ENCODE measurements at places on chromosomes 1 and 21.
A peak's percentile ranks its signal among the peaks of the same experiment; 100 is the strongest.

- no peak for DNase-seq
These were observed 123.0 kb downstream of the DYRK1A start for GRCh38 chr21:37489553-37489952.

DNA sequence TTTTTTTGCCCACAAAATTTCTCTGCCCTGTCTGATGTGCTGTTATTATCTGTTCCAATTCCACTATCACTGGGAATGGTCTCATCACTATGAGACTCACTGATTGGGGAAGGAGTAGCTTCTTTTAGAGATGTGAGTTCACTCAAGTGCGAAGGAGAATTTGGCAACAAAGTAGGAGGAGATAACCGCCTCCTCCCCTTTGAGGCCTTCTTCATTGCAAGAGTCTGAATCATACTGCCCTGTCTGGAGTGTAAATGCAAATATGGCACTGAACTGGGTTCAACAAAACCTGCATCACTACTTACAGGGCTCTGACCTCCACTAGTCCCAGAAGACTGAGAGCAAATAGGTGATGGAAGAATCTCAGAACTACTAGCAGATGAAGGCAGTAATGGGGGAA, 83.4 kb downstream of the ASH1L start:
- no peak for DNase-seq

- DNase-seq = no peak
These were observed 429.8 kb upstream of the C1orf87 start for GRCh38 chr1:60503266-60503925.

DNA sequence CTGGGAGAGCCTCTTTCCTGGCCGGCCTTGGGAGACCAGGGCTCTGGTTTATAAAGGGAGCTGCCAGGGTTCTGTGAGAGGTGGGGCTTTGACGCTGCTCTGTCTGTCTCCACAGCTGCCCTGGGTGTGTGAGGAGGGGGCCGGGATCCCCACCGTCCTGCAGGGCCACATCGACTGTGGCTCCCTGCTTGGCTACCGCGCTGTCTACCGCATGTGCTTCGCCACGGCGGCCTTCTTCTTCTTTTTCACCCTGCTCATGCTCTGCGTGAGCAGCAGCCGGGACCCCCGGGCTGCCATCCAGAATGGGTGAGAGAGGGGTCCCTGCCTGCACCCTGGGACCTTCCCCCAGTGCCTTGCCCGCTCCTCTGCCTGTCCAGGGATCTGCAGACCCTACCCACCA, 11.6 kb downstream of the SERINC2 start:
- DNase-seq = no peak

- no peak for DNase-seq
These were observed 33.2 kb downstream of the AHDC1 start for GRCh38 chr1:27570784-27571183.

DNA sequence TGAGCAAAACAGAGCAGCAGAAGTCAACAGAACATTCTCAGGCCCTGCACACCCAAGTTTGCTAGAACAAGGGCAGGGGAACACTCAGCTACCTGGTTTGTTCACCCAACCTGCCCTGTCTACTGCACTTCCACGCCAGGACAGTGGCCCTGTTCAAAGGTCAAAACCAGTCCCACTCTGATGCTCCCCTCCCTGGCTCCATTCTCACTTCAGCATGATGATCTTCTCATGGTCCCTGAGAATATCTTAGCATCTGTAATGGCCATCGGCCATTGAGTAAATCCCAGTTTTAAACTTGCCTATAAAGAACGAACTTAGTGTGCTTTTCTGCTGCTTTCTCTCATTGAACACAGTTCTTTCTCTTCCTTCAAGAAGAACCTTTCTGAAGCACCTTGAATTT, 293.6 kb downstream of the SMYD3 start:
- no peak for DNase-seq

GRCh38 chr1:181485287-181486097, 2.2 kb downstream of the CACNA1E start:
- DNase-seq = peak; percentile 27

GRCh38 chr1:19373211-19374082, 61.3 kb downstream of the SLC66A1 start:
- no peak for DNase-seq

- DNase-seq = no peak
These were observed 346.2 kb downstream of the BARHL2 start for GRCh38 chr1:90370686-90371447.

DNA sequence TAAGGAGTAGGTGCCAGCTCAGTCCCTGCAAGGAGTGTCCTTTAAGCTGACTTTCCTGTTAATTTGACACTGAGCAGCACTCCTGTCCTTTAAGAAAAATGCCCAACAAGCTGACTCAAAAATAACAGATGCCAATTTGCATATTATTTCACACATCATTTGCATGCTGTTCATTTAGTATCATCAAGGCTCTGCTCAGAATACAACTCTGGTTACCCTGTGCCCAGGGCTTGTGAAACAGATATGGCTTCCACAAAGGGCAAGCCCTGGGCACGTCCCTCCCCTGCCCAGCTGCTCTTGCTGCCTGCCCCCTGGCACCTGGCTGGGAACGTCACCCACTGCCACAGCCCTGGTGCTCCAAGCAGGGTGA, 10.3 kb downstream of the KCNN3 start:
- no peak for DNase-seq

- no peak for DNase-seq
These were observed 99.1 kb upstream of the GREM2 start for GRCh38 chr1:240711020-240711419.

- peak; percentile 11 for DNase-seq
These were observed 980 bp upstream of the METTL18 start for GRCh38 chr1:169795687-169796086.

DNA sequence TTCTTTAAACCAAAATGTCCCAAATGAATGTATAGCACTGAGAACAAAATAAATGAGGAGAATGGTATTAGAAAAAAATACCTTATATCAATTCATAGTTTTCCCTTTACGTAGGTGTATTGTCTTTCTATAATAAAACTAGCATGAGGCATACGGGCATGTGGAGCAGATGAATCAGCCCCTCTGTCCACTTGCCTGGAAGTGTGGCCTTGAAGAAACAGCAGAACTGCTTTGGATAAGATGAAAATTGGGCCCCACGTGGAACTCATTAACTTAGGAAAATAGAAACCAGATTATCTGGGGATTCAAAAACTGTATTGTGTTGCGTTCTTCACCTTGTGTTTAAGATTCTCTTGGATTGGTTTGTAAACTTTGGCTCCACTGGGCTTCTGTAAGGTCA, 356.8 kb upstream of the B3GALT2 start:
- no peak for DNase-seq

GRCh38 chr1:211910913-211911485, 80.4 kb upstream of the LPGAT1 start:
- no peak for DNase-seq

- DNase-seq = no peak
These were observed 28.7 kb downstream of the KHDRBS1 start for GRCh38 chr1:32042330-32042729.

- peak; percentile 64 for DNase-seq
These were observed 1.1 kb downstream of the TNFRSF4 start for GRCh38 chr1:1212780-1213344.

GRCh38 chr21:41899426-41900202, 20.5 kb upstream of the PRDM15 start:
- DNase-seq = peak; percentile 79

DNA sequence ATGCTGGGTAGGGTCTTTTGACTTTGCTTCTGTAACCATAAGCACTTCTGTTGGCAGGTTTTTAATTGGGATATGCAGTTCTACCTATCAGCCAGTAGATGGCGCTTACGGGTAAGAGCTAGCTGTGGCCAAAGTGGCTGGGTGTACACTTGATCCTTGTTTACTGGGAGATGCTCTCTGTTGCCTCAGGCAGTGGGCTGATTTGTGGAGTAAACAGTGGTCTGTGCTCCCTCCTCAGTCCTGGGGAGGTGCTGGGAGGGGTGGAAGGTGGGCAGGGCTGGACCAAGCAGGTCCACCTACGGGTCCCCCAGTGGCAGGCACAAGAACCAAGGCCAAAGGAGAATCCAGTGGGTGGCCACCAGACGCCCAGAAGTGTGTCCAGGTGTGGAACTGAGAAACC, 43.4 kb downstream of the RALGPS2 start:
- no peak for DNase-seq

GRCh38 chr1:15507278-15507677, 16.7 kb downstream of the CASP9 start:
- no peak for DNase-seq

DNA sequence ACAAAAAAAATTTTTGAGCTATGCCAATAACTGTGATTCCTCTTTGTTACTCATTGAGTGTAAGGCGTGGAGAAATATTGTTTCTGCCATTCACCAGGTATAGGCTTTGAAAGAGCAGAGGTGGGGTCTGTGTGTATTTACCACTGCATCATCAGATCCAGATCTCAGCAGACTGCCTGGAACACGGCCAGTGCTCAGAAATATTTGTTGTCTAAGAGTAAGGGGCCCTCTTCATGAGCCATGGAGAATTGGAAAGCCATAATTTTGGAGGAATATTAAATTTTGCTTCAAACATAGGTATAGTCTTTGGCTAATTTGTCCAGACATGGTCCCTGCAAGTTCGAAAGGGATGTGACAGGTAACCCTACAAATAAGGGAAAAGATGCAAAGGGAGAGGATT, 231.3 kb upstream of the IRF2BP2 start:
- no peak for DNase-seq

DNA sequence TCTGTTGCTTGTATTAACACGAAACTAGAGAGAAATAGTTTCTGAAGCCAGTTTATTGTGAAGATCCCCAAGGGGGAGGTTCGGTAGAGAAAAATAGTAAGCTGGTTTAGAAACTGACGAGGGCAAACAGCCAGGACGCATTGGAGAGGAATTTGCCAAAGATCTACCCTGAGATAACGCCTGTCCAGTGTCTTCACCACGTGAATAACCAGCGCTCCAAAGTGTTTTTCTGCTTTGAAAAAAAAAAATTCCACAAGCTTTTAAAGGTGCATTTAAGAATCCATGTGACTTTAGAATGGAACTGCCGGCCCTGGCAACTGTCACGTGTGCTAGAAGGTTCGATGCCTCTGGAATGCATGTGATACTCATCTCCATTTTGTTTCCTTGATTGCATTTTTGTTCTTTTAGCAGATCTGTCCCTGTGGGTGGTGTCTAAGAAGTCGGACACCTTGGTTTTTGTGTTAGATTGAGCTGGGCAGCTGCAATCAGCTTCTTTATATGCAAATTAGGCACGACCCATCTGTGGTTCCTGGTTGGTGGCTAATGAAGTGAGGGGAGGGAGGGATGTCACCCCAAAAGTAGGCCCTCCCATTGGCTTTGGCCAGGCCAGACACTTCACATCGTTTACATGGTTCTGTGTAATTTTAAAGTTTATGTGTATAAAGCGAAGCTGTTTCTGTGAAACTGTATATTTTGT, 1.3 kb upstream of the THAP3 start:
- DNase-seq = no peak

GRCh38 chr1:114286179-114286578, 132.5 kb upstream of the SYT6 start:
- DNase-seq = no peak

DNA sequence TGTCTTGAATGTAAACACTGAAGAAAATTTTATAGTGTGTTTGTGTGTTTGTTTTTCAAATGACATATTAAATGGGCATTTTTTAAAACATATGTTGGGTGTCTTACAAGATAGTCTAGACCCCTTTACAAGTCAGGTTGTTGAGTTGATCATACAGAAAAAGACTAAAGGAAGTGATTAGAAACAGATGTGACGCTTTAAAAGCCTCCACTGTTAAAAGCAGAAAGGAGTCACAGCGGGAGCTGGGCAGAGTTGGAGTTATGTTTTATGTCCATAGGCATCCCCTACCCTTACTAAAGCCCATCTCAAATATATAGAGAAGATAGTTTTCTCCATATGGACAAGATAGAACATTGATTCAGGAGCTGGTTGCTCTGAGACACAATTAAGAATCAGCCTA, 393.9 kb downstream of the PLPP3 start:
- DNase-seq = no peak

DNA sequence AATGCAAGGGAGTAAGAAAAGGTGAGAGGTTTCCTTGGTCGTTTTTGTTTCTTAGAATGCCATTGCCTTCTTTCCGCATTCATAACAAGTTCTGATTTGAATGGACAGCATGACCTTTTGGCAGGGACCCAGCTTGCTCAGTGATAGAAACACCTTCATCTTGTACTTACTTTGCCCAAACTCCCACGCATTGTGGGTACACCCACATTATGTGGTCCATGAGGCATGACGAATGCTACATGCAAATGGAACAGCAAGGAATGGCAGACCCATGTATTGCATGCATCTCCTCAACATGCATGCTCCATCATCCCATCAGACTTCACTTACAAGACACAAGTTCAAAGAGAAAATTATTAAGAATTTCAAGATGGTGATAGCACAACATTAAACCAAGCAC, 102.8 kb downstream of the CDC7 start:
- DNase-seq = peak; percentile 50

DNA sequence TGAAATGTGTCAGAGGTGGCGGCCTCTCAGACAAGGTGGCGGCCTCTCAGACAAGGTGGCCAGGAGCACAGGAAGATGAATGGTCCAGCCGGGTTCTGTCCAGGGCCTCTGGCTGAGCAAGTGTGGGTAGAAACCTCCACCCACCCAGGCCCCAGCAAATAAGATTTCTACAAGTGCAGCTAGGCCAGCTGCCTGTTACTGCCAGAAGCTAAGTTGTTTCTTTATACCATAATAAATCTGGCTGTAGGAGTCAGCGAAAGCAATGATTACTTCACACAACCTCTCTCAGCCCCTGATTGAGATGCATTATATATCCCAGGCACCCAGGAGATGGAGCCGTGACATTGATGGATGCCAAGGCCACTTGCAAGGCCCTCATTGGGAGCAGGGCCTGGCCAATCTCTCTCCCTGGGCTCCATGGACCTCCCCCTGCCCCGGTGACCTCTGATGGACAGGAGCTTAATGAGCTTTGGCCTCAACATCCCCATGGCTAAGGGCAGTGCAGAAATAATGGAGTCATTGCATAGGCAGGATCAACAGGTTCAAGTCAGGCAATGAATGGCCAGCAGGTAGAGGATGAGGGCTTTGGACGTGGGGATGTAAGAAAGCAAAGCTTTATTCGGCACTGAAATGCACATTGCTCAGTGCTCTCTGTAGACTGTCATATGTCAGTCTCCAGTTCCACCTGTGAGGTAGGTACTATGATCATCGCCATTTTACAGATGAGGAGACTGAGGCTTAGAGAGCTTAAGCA, 92.9 kb downstream of the PTPRU start:
- DNase-seq = no peak

DNA sequence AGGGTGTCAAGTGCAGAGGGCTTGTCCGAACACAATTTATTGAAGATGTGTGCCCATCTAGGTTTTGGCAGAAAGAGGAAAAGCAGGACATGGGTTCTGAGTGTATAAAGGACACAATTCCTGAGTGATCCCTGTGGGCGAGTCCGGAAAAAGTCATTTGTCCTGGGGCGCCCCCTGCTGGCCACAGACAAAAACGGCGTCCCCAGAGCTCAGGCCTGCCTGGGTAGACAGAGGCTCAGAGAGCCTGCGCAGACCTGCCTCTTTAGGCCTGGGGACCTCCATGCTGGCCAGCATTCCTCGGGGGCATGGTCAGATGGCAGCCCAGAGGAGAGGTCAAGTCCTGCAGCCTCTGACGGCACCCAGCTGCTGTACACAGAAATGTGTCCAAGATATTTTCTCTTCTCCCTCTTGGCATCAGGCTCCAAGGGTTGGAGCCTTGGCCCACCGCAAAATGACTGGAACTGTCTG, 65.5 kb upstream of the LRP8 start:
- peak; percentile 80 for DNase-seq

GRCh38 chr1:42658877-42659337, 684 bp downstream of the PPIH start:
- no peak for DNase-seq

GRCh38 chr1:201820413-201820812, 8.5 kb upstream of the IPO9 start:
- no peak for DNase-seq

GRCh38 chr1:79554688-79555087, 548.2 kb upstream of the ADGRL4 start:
- DNase-seq = no peak
